ENCODE measurements at places on chromosomes 12 and 14. TPM values are rescaled to one million over a fixed set of nuclear protein-coding genes. Genes with fewer than 3 reads are reported as not detected.

The C12orf50 gene
- total RNA-seq: not detected

The TMEM63C gene
- not detected for total RNA-seq

The PRPH gene
- total RNA-seq: not detected

The TMEM30B gene
- 3.7 TPM for total RNA-seq

The FOXN4 gene
- not detected for total RNA-seq

The MUCL1 gene
- total RNA-seq: not detected

The KRT71 gene
- not detected for total RNA-seq

The KCNH3 gene
- 1.0 TPM for total RNA-seq

The GPHN gene
- 14.9 TPM for total RNA-seq

The WNT1 gene
- not detected for total RNA-seq
